ENCODE measurements at places on chromosomes 13 and 19.

DNA sequence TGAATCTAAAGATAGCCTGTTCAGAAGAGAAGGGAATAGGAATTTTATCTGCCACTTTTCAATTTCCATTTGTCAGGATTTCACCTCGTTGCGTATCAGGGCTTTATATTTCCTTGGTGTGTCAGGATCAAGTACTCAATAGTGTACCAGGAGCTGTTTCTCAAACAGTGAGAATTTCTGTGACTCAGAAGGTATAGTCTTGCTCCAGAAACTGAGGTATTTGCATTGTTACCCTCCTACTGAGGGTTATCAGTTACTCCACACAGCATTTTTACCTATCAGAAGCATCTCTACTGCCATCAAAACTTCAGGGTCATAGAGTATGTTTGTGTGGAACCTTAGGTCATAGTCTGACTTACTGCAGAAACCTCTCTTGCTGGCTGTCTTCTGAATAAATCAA, 271.7 kb upstream of the EDNRB start:
- DNase-seq = no peak

GRCh38 chr13:74306496-74306895, 172.3 kb upstream of the KLF12 start:
- peak; percentile 10 for DNase-seq

GRCh38 chr19:6100284-6100915, 9.9 kb downstream of the RFX2 start:
- no peak for DNase-seq

- DNase-seq = no peak
Observed at GRCh38 chr19:29685326-29685725, 20.1 kb downstream of the PLEKHF1 start.

DNA sequence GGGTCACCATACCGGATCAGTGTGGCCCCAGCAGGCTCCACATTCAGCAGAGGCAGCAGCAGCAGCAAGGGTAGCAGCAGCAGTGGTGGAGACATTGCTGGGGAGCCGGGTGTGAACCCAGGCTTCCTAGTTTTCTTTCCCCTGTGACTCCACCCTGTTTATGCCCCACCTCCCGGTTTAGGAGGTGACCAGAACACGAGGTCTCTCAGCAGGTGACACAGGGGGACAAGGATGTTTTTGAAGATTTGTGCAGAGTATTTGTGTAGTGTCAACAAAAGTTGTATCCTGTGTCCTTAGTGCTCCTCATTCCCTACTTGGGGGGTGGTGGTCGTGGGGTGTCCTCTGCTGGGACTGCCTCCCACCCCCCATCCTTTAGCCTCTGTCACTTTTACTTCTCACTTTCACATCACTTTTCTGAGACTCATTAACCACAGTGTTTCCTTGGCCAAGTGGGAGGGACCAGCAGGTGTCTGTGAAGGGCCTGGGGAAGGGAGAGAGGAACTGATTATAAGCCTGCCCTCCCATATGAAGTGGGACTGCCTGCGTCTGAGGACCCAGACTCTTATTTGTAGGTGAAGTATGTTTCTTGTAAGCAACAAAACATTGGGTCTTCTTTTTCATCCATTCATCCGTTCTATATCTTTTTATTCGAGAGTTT, 15.6 kb upstream of the KCNC3 start:
- no peak for DNase-seq

DNA sequence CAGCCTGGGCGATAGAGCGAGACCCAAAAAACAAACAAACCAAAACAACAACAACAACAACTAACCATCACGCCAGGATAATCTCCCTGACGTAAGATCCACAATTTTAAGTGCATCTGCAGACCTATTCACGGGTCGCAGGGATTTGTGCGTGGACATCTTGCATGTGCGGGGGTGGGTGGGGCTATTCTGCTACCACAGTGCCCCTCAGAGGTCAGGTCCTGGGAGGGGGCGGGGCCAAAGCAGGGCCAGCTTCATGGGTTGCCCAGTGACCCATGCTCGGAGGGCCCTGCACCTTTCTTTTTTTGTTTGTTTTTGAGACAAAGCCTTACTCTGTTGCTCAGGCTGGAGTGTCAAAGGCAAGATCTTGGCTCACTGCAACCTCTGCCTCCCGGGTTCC, 2.6 kb upstream of the CDC42EP5 start:
- no peak for DNase-seq

DNA sequence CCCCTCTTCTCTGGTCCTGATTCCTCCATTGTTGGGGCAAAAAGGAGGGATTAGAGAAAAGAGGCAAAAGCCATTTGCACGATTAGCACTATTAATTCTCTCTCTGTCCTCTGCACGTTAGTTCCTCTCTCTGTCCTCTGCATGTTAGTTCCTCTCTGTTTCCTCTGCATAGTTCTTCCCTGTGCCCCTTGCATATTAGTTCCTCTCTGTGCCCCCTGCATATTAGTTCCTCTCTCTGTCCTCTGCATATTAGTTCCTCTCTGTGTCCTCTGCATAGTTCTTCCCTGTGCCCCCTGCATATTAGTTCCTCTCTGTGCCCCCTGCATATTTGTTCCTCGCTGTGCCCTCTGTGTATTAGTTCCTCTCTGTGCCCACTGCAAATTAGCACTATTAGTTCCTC, 847.2 kb upstream of the GPC6 start:
- no peak for DNase-seq

DNA sequence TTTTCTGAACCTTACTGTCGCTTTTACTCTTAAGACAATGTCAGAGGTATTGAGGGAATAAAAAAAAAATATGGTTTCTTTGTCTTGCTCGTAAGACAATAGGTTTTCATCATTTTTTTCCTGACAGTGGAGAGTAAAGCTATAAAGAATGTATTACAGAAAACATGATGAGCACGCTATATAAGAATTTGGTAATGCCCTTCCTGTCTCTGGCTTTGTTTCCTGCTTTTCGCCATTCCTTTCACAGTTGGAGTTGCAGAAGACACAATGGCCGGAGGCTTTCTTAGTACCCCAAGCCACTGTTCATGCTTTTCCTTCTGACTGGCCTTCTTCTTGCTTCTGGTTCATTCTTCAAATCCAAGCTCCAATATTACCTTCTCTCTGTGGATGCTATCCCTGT, 101.0 kb upstream of the DACH1 start:
- DNase-seq = no peak

- DNase-seq = no peak
Observed at GRCh38 chr13:42525035-42525504, 48.9 kb upstream of the TNFSF11 start.

DNA sequence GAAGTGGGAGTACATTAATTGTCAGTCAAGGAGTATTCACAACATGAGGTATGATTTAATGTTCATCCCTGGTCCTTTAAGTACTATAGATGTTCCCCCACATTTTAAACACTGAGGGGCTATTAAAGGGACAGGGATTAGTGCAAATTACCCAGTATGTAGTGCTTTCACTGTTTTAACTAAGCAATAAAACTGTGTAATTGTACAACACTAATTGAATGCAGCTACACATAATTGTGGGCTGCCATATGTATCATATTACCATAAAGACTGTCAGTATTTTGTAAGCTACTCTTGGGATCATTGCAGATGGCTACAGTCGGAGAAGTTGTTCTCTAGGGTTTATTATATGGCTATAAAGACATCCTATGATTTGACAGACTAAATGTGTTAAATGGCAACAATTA, 316.6 kb downstream of the DCLK1 start:
- DNase-seq = no peak

DNA sequence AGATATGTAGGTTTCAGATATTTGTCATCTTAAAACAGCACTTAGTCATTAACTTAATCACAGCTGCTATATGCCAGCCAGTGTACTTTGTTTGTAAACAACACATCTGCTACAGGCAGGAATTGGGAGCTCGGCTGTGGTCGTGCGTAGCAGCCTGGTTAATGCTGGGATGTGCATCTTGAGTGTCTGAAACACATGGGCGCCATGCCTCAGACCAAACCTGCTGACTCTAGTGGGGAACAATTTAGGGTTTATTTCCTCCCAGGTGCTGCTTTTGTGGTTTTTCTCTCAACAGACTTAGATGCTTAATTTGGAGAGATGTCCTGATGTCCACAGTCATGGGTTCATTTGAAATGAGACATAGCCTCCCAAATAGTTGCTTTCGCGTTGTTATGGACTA, 238.5 kb upstream of the TMTC4 start:
- DNase-seq = no peak

DNA sequence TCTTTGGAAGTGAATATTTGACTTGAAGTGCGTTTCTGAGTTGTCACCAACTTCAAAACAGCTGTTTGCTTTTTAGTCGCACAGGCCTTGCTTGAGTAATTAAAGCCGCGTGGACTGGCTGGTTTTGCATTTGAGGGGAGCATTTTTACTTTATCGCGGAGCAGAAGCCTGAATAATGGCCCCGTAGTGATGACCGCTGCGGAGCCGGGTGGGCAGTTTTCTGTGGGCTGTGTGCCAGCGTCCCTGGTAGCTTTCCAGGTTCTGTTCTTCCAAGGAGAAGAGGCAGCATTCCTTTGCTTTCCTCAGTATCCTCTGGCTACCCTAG, 1.1 kb downstream of the NAA16 start:
- no peak for DNase-seq

DNA sequence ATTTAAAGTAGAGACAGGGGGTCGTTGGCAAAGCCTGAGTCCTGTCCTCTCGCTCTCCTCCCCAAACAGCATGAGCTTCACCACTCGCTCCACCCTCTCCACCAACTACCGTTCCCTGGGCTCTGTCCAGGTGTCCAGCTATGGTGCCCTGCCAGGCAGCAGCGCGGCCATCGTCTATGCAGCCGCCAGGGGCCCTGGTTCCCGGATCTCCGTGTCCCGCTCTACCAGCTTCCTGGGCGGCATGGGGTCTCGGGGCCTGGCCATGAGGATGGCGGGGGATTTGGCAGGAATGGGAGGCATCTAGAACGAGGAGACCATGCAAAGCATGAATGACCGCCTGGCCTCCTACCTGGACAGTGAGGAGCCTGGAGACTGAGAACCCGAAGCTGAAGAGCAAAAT, 1117.2 kb upstream of the MIR17HG start:
- DNase-seq = no peak

- DNase-seq = no peak
Observed at GRCh38 chr13:48892053-48892687, 83.5 kb upstream of the FNDC3A start.

DNA sequence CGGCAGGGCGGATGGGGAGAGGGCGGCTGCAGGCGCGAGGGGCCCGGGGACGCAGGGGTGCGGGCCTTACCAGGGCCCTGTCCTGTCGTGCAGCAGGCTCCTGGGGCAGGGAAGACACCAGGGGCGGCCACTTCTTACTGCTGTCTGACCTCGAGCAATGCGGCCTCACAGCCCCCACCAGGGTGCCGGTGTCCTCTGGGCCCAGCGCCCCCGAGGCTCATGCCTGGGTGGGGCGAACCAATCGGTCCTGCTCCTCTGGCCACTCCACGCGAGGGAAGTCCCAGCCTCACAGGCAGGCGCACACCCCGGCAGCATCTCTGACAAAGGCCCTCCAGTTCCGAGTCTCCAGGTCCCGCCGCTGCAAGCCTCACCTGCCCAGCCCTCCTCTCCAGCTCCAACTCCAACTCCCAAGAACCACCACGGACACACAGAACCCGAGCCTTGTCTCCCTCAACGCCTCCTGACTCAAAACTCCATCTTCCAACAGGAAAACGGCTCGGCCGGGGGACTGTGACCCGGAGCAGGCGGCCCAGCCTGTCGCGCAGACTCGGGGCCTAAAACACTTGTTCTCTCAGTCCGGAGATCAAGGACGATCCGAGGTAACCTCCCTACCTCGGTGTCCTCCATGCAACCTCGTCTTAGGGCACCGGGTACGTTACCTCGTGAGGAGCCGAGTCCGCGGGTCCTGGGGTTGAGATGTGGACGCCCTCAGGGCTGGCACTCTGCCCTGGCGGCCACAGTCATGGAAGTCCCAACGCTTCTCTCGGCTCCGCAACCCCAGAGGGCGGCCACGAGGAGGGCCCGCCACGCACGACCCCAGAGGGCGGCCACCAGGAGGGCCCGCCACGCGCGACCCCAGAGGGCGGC, 6.5 kb downstream of the FGF22 start:
- DNase-seq = no peak
